ENCODE measurements at places on chromosomes 6 and 20.

DNA sequence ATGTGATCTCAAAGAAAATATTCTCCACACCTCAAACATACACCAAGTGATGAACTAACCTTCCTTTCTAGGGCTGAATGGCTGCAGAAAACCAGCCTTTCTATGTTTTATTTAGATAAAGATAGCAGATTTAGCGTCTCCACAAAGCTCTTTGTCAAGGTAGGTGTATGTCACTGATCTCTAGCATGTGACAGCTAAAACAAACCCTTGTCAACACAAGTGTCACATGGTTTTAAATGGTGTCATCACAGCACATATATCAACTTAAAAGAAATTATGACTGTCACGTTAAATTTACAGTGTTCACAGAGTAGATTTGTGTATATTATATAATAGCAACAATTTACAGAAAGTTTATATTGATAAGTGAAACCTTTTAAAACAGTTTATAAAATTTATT lies 58.3 kb downstream of the TENT5A start:
- no peak for DNase-seq

DNA sequence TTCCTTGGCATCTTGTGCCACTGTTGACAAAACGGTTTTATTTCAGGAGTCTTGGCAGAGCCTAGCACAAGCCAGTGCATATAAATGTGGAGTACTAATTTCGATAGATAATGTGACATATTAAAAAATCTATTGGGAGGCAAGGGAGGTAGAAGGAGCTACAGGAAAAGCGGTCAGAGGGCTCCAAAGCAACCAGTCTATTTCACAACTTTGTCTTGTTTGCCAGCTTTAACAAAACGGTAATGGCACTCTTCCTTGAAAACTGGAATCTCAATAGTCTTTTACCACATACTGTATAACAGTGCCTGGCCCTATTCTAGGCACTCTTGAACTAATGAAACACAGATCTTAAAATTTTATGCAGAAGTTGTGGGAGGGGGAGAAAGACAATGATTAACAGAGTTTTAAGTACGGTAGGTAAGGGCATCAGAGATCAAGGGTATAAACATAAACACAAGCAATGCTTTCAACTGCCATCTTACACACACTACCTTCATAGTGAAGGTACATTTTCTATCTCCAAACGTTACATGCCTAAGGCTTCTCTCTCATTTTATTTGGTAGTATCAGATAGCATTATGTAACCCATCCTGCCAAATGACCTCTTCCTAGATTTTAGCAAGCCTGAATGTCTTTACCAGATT lies 33.5 kb upstream of the SYNCRIP start:
- no peak for DNase-seq

GRCh38 chr6:13302291-13302690 lies 26.0 kb downstream of the TBC1D7 start:
- peak; percentile 76 for DNase-seq

DNA sequence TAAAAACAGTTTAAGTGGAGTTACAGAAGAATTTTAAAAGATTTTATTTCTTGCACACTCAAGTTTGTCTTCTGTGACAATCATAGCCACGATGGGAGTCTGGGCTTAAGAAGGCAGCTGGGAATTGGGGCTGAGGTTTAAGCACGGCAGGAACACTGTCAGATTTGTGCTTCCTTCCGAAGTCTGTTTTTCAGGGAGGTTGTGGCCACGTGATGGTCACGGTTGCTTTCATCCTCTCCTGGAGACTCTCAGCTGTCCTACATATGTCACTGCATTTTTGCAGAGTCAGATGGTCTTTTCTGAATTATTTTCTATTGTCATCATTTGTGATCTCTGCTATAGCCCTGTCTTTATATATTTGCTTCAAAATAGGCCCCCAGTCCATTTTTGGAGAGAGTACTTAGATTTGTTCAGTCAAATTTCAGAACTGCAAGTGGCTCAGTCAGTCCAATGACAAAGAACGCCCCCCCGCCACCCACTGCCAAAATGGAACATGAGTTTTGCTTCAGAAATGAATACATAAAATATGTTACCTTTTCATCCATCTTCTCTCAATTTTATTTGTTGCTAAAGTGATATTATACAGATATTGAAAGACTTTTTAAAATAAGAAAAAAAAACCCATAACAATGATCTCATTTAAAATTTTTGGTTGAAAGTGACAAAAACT lies 111.8 kb upstream of the ZFP64 start:
- DNase-seq = no peak

DNA sequence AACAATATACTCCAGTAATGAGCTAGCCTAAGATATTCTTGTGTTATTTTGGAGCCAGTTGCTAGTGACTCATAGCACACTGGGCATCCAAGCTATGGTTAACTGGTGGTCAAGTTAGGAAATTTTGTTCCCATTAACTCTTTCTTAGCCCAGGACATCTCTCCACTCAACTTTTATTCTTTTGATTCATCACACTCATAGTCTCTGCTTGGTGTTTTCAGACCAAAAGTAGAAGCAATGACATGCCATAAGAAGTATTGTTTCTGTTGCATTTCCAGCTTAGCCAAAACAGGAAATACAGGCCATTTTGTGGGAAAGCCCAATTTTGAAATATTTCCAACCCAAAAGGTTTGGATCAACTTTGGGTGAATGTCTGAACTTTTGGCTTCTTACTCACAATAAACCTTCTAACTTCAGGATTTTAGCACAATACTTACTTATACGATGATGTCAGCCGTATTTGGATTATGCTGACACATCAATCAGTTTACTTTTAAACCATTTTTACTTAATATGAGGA lies 31.6 kb upstream of the CCN2 start:
- DNase-seq = no peak

DNA sequence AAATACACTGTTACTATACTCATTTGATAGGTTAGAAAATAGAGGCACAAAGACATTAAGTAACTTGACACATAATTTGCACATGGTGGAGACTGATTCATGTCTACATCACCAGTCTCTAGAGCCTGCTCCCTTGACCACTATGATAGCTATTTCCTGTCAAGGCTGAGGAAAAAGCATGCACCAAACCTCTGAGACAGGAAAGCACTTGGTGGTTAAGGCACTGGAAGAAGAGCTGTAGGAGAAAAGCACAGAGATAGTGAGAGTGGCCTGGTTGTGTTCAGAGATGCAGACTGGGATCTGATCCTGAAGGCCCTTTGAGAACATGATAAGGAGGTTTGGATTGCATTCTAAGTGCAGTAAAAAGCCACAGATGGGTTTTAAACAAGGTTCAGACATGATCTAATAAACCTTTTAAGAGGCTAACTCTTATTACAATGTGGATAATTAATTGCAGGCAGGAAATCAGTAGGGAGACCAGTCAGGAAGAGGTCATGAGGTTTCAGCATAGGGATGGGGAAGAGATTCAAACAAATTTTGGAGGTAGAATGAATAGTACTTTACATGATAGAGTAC lies 168.9 kb downstream of the PHF3 start:
- DNase-seq = no peak

DNA sequence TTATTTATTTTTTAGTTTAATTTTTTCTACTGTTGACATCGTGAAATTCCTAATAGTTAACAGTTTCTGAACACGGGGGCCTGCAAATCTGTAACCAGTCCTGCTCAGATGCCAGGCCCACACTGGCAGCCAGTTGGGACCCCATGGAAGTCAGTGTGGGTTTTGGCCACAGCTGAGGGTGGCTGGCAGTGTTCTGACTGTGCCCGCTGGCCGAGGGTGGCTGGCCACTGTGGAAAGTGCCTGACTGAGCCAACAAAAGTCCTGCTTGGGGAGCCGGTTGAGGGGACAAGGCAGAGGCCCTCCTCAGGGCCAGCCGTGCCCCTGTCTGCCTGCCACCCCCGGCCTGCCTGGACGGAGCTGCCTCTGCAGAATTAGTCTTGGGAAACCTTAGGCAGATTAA lies 4.1 kb upstream of the PMEPA1 start:
- no peak for DNase-seq

- DNase-seq = no peak
Observed at GRCh38 chr6:7144872-7145584, 37.3 kb downstream of the RREB1 start.

- no peak for DNase-seq
Observed at GRCh38 chr6:20610636-20611370, 76.5 kb downstream of the CDKAL1 start.

GRCh38 chr20:9608639-9609340 lies 94.4 kb downstream of the LAMP5 start:
- DNase-seq = no peak

GRCh38 chr20:62739581-62740285 lies 31.1 kb downstream of the NTSR1 start:
- no peak for DNase-seq

Data from amygdala (tissue), 56 donors.